ENCODE measurements at places on chromosomes 16 and 17.

DNA sequence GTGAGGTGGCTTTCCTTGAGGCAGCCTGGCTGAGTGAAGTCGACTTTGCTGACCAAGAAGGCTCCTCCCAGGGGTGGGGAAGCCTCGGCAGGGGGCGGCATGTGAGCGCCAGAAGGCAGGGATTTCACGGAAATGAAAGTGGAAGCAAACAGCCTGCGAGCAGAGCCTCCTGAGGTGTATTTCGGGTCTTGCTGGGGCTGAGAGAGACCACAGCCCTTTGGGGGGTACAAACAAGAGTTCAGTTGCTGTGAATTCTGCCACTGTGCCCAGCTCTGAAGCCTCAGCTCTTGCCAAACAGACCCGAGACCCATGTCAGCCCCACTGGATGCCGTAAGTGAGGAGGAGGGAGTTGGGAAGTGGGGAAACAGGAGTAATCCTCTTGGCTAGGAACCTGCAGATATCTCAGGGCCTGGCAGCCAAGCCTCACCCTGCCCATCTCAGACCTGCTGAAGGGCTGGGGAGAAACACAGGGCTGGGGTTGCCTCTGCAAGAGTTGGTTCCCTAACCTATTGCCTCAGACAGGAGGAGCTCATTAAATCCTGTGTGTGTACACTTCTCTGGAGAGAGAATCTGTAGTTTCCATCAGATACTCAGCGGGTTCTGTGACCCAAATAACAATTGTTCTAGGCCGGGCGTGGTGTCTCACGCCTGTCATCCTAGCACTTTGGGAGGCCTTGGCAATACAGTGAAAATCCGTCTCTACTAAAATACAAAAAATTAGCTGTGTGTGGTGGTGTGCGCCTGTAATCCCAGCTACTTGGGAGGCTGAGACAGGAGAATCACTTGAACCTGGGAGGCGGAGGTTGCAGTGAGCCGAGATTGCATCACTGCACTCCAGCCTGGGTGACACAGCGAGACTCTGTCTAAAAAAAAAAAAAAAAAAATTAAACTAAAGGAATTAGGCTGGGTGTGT, at the start of gene IFI35:
TSS of gene IFI35 (plus strand) at position 146 of the 913 bp plus-strand sequence. CDS start at position 310, 164 bp downstream.
- DNase-seq: peak; percentile 86

DNA sequence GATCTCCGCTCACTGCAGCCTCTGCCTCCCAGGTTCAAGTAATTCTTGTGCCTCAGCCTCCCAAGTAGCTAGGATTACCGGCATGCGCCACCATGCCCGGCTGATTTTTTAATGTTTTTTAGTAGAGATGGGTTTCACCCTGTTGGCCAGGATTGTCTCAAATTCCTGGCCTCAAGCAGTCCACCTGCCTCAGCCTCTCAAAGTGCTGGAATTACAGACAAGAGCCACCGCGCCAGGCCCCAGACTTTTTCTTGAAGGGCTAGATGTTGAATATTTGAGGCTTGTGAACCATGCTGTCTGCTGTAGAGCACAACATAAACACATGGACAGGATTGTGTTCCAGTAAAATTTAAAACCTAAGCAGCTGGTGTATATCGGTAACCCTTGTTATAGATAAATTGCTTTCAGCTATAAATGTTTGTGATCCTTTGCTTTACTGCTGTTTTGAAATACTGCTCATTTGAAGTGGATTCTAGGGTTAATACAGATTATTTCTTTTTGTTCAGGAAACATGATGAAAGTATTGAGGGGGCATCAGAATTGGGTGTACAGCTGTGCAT, 12.4 kb downstream of the WSB1 start:
- no peak for DNase-seq

DNA sequence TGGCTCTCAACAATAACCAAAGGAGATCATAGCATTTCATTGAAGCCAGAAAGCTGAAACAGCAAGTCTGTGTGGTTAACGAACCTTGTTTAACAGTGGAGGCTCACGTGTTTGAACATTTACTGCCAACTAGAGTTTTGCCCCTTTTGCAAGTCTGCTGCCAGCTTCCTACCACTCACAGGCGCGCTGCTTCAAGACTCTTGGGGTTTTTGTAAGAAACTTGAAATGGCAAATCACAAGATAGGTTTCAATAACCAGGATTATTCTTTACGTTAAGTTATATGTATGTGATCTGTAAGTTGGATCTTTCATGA, 1.2 kb downstream of the SNTB2 start:
- no peak for DNase-seq

DNA sequence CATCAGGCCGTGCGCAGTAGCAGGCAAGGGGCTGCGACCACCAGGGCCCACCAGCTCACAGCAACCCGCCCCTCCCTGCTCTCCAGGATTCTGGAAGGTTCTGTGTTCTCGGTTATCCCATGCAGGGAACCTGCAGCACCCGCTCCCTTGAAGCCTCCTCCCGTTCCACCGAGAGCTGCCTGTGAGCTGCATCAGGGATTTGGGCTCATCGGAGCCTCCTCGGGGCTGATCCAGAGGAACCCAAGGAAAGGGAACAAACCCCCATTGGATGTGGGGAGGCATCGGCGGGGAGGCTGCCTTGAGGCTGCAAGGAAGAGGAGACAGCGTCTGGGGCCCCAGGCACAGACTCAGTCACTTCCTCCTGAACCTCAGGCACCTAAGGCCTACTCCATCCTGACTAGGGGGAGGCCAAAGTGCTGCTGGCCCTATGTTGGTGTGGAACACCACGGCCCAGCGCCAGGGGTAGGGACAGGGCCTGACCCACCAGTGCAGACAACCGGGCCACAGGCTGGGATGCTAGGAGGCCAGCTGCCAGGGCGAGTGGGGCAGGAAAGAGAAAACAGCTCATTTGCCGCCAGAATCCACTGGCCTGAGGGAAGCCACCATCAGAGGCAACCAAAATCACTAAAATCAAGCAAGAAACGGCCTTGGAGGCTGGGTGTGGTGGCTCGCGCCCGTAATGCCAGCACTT, 14.4 kb upstream of the LGALS3BP start:
- no peak for DNase-seq

DNA sequence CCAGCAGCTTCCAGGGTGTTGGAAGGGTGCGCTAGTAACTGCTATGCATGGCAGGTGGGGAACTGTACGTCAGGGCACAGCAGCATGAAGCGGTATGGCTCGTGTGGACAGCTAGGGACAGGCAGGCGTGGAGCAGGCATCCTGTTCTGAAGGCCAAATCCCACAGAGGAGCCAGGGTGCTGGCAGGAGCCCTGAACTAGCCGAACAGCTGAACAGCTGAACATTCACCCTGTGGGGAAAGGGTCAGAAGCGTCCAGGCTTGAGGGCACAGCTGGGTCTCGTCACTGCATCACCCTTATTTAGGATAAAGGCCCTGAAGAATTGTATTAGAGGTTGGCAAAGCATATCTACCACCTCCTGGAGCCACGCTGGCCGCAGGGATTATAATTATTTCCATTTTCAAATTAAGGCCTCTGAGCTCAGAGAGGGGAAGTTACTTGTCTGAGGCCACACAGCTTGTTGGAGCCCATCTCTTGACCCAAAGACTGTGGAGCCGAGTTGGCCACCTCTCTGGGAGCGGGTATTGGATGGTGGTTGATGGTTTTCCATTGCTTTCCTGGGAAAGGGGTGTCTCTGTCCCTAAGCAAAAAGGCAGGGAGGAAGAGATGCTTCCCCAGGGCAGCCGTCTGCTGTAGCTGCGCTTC, 3.3 kb upstream of the STH start:
- DNase-seq: no peak

GRCh38 chr17:41420134-41420533, 4.3 kb downstream of the KRT37 start:
- no peak for DNase-seq

DNA sequence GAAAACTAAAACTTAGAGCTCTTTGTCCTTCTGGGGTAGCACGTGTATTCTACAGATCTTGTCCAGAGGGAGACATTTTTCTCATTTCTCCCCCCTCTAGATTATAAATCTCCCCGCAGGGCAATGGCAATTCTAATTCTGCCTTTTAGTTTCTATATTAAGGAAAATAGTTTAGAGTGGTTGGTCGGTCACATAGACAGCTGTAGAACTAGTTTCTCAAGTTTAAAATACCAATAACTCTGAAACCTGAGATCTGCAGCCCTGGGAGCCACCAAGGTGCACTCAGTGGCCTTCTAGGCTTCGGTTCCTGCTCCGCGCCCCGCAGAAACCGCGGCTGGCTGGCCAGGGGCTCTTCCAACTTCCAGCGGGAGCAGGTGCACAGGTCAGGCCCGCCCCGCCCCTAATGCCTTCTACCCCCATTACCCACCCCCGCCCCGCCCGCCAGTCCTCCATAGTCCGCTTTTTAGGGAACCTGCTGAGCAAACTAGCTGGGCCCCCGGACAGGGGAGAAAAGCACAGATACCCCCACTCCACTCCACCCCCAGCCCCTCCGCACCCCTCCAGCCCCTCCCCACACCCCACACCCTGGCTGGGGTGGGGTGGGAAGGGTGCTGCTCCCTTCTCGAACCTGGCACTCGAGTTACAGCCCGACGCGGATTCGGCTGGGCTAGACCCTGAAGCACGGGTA, 431 bp downstream of the SLFN11 start:
- DNase-seq: peak; percentile 34

DNA sequence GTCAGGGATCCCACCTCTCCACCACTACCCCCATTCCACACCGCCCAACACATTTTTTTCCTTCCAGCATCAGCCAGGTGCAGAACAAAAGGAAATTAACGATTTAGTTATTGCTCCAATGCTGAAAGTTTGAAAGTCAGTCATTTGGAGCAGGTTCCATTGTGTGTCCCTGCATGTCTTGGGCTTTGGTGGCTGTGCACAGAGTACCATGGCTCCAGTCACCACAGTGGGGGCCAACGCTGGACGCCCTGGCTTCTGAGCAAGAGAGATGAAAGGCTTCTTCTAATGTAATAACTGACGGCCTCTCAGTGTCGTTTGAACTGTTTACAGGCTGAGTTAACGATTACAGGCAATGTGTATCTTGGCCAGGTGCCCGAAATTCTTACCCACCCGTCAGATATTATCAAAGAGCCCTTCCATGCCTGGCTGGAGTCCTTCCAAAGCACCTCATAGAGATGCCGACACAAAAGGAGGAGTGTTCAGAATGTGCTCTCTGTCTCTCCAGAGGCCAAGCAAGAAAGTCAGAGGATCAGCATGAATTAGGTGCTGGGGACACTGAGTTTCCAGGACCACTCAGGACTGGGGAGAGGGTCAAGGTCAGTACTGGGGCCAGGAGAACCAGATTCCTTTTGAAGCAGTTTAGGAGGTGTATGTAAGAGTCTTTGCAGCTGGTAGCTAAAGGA, 25.9 kb downstream of the RNF43 start:
- DNase-seq: no peak

DNA sequence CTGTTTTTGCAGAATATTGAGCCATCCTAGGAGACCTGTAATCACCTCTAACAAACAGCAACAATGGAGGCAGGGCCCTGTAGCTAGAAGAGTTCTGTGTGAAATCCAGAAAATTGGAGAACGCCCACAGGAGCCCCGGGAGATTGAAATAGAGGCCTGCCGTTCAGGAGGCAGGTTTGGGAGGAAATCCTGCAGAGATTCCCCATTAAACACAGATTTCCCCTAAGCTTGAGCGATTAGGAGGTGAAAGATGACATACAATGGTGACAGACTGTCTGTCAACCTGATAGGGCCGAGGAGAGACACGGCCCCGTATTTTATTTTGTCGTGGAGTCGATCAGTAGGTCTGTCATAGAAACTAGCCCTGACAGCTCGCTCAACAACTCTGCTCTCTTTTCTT, 18.2 kb downstream of the CDK5RAP3 start:
- DNase-seq: no peak

GRCh38 chr16:49094471-49094870, 187.2 kb downstream of the CBLN1 start:
- no peak for DNase-seq

- DNase-seq: no peak
Measured at GRCh38 chr16:21608639-21609328, 9.4 kb downstream of the METTL9 start.

GRCh38 chr16:4520913-4521312, 17.7 kb downstream of the CDIP1 start:
- DNase-seq: no peak

GRCh38 chr16:10362077-10362863, 23.6 kb upstream of the ATF7IP2 start:
- peak; percentile 24 for DNase-seq

DNA sequence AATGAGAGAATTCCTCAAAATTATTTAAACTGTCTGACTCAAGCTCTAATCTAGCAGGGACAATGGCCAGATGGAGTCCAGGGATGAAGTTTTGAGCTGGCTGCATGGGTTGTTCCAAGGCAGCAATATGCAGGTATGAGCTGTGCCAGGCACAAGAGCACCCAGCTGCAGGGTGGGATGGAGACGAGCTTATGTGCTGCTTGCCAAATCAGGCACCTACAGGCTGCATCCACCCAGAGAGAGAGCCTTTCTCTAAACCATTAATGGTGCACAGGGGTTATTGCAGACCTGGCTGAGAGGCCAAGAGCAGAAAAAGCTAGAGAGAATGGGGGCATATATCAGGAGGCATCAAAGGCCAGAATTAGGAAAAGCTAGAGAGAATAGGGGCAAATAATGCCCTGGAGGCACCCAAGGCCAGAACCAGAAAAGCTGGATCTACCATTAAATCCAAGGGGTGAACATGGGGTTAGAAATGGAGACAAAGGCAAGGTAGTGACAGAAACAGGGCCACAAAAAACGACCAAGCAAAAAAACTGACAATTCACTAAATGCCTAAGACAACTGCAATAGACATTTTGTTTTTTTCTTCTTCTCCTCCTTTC, 11.0 kb downstream of the KRT33A start:
- no peak for DNase-seq
